Activated naive CD8-positive, alpha-beta T cell treated with anti-CD3 and anti-CD28 coated beads for 36 hours (primary cell): ENCODE measurements at places on chromosomes 3 and 15. TPM values are rescaled to one million over a fixed set of nuclear protein-coding genes. Genes with fewer than 3 reads are reported as not detected.

DNA sequence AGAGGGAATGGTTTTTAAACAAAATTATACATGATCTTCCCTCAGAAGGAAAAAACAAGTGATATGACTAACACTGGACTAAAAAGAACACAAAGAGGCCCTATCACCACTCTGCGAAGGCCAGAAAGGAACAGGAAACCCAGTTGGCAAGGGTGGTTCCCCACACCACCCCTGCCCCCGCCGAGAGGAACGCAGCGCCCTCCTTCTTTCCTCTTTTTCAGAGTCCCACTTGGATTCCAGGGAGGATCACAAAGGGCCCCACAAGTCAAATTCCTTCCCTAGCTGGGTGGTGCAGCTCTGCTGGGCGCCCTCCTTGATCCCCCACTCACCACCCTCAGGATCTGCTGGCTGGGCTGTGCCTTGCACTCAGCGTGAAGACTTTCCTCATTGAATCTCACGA lies 29.8 kb downstream of the PLA1A start:
- DNase-seq: peak; percentile 10

GRCh38 chr15:81285461-81285860 lies 38.5 kb downstream of the STARD5 start:
- DNase-seq: no peak

- no peak for DNase-seq
Observed at GRCh38 chr15:51833772-51834171, 4.3 kb downstream of the TMOD3 start.

DNA sequence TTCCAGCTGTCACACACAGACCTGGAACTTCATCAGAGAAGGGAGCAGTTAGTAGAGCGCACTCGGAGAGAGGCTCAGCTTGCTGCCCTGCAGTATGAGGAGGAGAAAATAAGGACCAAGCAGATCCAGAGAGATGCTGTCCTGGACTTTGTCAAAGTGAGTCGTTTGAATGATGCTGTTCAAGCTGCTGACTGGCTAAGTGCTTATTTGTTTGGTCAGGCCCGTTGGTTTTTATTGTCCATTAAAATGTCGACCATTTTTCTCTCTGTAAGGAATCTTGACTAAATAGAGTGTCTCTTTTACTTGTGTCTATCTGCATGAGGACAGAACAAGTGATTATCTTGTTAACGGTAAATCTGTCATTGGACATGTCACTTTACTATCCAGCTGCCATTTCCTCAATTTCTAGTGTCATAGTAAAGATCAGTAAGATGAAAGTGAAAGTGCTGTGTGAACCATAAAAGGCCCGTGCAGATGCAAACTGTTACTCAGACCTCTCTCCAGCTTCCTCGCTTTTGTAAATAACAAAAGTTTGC lies 56.9 kb downstream of the LRCH3 start:
- DNase-seq: peak; percentile 7

GRCh38 chr15:101451846-101452245 lies 37.7 kb downstream of the PCSK6 start:
- DNase-seq: no peak

- DNase-seq: no peak
Observed at GRCh38 chr15:36632226-36632625, 52.8 kb downstream of the CDIN1 start.

DNA sequence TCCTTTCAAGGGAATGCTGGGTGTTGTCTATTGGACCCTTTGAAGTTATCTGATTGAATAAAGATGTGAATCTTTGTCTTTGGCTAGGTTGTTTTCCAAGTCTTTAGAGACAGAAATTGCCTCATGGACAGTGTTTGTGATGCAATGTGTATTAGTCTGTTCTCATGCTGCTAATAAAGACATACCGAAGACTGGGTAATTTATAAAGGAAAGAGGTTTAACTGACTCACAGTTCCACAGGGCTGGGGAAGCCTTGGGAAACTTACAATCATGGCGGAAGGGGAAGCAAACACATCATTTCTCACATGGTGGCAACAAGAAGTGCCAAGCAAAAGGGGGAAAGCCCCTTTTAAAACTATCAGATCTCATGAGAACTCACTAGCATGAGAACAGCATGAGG lies 88.8 kb upstream of the PLXND1 start:
- no peak for DNase-seq

- no peak for DNase-seq
Observed at GRCh38 chr3:49349348-49350114, 8.6 kb downstream of the GPX1 start.

DNA sequence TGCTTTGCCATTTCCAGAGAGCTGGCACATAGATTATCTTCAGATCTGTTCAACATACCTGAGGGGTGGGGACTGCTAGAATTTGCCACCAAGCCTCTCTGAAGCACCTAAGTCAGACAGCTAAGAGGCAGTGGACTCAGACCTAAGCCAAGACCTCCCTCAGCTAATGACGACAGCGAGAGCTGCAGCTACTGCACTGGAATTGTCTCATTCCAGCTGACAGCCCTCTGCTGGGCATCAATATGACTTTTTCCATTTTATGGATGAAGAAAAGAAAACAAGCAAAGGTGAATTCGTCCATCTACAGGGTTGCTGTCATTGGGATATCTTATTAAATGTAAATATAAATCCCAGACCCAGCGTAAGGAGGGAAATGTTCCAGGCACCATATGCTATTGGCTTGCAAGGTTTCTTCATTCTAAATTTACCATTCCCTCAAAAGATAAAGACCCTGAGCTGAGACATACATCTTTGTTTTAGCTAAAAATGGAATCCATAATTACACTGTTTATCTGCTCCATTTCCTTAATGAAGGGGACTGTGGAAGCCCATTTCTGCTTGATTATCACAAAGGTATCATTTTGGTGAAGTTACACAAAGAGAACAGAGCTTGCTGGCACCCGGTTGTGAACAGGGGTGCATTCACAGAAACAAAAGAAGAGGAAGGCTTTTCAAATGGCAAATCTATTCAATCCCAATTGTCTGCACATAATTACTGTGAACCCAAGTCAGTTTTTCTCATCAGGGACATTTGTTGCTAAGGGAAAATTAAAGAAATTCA lies 85.5 kb upstream of the LRTM1 start:
- no peak for DNase-seq

DNA sequence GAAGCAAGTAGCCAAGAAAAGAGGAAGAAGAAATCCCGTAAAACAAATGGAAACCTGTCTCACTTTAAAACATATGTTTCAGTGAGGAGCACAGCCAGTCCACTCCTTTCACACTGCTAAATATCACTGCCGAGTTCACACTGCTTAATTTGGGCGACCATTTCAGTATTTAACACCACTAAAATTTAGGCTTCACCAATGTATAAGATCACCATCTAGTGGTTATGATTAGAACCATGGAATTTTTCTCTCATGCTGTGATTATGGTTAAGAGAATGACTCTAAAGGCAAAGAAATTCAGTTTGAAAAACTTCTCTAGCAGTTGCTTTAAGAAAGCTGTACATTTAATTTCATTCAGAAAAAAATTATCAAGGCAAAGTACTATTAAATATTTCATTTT lies 16.6 kb downstream of the SLC4A7 start:
- DNase-seq: no peak

C3orf80 gene
- total RNA-seq: not detected

EPHB3 gene
- total RNA-seq: 0.16 TPM

SHC4 gene
- 4.1 TPM for total RNA-seq

ATP2B2 gene
- total RNA-seq: not detected

OIP5 gene
- 21.6 TPM for total RNA-seq

SLC27A2 gene
- total RNA-seq: 15.0 TPM

CCR9 gene
- not detected for total RNA-seq

DGKG gene
- total RNA-seq: 0.58 TPM

CHST14 gene
- total RNA-seq: 5.7 TPM
